Hepatic stellate cell (primary cell): ENCODE measurements at places on chromosomes 12 and 14.

- DNase-seq: no peak
Measured at GRCh38 chr12:86521870-86522269, 265.7 kb upstream of the MGAT4C start.

DNA sequence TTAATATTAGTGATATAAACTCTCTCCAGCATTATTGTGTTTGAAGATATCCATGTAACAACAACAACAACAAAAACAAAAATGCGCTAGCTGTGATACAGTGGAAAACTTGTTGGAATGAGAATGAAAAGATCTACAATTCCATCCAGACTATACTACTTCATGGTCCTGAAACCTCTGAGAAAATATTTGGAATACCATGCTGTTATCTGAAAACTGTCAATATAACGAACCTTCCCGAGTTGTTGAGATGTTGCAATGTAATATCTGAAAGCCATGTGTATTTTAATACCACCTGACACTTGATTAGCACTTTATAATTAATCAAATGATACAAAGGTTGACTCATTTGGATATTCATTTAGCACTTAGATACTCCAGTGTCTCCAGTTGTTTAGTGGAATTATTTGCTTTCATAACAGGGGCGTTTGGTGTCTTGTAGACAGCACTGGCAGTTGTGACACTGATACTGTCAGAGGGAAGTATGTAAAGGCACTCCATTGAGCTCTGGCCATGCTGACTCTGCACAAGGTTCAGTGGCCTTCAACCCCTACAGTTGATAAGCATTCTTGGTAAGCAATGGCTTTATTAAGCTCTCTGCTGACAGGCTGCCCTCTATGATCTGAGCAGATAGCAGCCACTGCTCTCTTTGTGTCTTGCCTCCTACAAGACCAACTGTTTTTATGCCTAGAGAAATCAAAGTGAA is 447.1 kb upstream of the SEL1L start:
- no peak for DNase-seq

DNA sequence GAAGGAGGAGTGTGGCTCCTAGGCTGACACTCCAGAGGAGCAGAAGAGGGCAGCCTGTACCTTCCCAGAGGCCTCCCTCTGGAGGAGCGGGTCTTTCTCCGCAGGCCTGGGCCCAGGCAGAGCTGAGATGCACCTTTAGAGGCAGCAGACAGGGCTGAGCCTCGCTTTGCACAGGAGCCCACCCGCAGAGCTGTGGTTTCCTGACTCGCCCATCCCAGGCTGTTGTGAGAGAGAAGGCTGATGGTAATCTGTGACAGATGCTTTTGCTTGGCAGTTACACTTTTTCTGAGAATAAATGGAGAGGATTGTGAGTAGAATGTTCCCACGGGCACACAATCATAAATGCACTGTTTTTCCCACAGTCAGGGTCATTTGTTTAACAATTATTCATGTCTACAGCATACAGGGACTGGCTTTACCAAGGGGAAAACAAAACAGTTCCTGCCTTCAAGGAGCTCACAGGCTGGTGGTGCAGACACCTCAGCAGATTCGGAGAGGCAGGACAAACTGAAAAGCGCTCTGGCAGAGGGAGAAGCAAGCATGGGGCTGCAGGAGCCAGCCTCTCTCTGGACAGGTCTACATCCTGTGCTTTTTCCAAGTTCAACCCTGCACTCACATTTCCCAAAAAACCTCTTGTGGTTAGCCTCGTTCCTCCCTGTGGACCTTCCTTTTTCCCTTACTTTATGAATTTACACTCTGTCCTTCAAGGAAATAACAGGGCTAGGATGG is 13.9 kb downstream of the EVL start:
- DNase-seq: no peak

- no peak for DNase-seq
Measured at GRCh38 chr12:26534071-26534470, 298.9 kb downstream of the ITPR2 start.

DNA sequence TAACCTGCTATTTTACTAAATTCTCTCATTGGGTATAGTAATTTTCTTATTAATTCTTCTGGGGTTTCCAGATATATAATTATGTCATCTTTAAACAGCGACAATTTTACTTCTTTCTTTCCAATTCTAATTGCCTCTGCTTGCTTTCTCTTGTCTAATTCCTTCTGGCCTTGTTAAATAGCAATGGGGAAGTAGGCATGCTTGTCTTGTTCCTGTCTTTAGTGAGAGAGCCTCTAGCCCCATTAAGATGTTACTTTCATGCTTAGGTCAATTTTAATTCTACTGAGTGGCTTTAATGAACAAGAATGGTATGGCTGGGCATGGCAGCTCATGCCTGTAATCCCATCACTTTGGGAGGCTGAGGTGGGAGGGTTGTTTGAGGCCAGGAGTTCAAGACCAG is 31.7 kb downstream of the LRTM2 start:
- no peak for DNase-seq

DNA sequence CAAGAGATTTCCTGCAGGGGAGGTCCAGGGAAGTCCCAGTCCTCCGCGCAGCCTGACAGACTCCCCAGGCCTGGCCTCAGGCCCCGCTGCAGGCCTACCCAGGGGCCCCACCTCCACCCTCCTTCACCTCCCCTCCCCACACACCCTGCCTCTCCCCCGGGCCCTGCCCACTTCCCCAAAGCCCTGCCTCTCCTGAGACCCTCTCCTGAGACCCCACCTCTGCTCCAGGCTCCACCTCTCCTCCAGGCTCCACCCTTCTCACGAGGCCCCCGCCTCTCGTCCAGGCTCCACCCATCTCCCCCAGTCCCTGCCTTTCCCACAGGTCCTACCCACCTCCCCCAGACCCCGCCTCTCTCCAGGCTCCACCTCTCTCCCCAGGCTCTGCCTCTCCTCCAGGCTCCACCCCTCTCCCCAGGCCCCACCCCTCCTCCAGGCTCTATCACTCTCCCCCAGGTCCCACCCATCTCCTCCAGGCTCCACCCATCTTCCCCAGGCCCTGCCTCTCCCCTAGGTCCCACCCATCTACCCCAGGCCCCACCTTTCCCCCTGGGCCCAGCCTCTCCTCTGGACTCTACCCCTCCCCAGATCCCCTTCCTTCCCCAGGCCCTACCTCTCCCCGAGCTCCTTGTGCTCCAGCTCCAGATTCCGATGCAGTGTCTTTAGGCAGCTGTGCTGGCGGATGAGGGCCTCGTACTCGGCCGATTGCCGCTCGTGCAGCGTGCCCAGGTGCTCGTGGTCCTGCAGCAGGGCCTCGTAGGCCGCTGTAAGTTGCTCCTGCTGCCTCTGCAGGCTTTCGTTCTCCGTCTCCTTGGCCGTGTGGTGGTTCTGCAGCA is 58.8 kb upstream of the GPR68 start:
- no peak for DNase-seq

GRCh38 chr12:132729541-132730320 is 19.1 kb downstream of the PGAM5 start:
- peak; percentile 41 for DNase-seq

- DNase-seq: no peak
Measured at GRCh38 chr12:87120440-87120839, 864.2 kb upstream of the MGAT4C start.

GRCh38 chr12:105279460-105280056 is 43.6 kb upstream of the APPL2 start:
- DNase-seq: no peak

- DNase-seq: no peak
Measured at GRCh38 chr14:92404938-92405337, 82.0 kb downstream of the SLC24A4 start.

- DNase-seq: no peak
Measured at GRCh38 chr14:79831195-79831892, 380.0 kb downstream of the DIO2 start.

DNA sequence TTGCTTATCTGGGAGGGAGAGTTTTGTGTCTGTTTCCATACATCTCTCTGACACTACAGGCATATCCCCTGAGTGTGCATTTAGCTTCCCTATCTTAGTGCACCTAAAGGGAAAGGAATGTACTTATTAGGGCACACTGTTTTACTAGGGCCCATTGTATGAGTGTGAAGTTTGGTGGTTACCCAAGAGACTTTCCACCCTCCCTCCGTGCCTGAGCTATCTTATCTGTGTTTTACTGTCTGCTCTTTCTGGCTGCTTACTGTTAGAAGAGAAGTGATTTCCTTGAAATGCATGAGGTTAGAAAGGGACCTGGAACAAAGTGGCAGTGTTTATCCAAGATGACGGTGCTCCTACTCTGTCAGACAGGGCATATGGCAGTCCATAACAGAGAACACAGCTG is 8.5 kb upstream of the SVOP start:
- no peak for DNase-seq

DNA sequence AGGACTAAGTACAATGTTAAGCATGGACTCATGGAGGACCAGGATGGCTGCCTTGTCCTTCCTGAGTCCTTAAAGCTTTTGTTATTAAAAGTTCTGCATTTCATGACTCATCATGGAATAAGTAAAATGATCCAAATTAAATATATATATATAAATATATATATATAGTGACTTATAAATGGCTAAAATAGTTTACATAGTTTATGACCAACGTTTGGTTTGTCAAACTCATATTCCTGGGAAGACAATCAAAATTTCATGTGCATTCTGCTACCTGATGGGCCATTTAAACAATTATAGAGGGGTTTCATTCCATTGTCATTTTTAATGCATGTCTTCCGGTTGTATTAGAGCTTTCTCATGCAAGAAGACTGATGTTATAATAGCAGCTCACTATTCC is 1190.7 kb downstream of the FSCB start:
- no peak for DNase-seq

DNA sequence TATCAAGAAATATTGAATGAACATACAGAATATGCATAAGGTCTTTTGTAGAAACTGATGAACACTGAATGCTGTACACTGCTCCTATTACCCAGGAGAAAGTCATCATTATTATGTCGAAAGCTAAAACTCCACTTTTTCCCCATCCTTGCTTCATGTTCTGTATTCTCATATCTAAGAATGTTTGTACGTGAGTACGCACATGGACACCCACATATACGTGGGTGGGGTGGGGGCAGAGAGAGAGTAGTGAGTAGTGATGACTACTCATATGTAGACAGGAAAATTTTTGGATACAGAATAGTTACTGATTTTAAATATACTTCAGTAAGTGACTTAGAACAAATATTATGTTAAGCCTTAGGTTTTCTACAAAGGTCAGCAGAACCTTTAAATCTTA is 75.1 kb downstream of the FERMT2 start:
- DNase-seq: no peak

DNA sequence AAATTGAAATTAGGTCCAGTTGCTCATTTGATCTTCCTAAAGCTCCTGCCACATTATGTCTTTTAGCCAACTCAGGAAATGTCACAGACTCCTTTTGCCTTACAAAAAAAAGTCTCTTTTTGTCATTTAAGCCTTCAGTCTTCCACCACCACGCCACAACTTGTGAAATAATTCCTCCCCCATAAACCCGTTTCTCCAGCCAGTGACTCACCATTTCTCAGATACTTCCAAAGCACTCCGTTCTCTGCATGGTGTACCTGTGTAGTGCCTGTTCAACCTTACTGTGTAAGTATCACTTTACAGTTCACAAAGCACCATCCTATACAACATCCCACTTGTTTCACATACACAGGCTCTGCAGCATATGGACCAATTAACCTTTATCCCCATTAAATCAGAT is 139.5 kb upstream of the AEBP2 start:
- DNase-seq: no peak

GRCh38 chr12:11681207-11681606 is 31.7 kb downstream of the ETV6 start:
- DNase-seq: no peak

GRCh38 chr12:76220980-76221379 is 127.2 kb downstream of the BBS10 start:
- no peak for DNase-seq

DNA sequence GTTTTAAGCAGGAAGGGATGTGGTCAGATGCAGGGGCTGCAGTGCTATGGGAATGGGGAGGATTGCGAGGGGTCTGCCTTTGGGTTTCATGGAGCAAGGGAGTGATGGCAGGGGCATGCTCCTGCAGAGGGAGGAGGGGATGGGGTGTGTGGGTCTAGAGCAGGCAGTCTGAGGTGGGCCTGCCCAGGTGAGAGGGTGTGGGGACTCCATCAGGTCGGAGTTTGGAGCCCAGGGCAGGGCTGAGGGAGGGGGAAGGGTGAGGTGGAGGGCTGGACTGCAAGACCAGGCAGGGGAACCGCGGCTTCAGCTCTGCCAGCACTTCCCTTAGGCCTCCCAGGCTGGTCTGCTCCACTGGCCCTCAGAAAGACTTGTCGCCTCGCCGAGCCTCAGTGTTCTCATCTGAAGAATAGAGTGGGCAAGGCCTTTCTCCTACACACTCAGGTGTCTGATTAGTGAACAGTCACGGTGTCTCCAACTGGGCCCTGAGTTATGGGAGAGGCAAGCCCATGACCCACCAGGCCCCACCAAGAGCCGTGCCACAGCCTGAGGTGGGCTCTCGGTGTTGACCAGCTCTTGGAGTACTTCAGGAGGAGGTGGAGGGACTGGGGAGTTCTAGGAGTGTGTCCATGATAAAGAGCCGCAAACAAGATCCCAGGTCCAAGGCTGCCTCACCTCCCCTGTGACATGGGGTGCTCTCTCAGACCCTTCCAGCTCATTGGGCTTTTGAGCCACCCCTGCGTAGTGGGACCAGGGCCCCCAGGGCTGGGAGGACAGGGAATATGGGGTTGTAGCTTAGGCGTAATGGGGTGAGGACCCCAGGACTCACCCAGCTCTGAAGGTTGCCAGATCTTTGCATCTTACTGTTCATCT is 20.1 kb upstream of the KRT80 start:
- DNase-seq: no peak

- no peak for DNase-seq
Measured at GRCh38 chr14:83638748-83639504, 1891.0 kb upstream of the FLRT2 start.

DNA sequence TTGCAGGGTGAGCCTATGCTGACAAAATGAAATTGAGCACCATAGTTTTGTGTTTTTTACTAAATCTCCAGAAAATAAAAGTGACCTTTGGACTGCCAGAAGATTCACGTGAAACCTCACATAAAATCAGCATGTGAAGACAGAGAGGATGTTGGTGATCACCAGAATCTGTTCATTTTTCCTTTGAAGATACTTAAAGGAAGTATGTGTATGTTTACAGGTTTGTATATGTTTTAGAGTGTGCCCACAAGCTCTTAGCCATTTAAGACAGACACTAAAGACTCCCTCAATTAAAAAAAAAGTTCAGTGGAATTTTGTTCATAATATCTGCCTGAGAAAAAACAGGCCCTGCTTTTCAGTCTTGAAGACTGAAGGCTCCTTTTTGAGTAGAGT is 25.9 kb downstream of the DDX47 start:
- no peak for DNase-seq

- no peak for DNase-seq
Measured at GRCh38 chr12:62481843-62482540, 15.4 kb downstream of the MON2 start.

DNA sequence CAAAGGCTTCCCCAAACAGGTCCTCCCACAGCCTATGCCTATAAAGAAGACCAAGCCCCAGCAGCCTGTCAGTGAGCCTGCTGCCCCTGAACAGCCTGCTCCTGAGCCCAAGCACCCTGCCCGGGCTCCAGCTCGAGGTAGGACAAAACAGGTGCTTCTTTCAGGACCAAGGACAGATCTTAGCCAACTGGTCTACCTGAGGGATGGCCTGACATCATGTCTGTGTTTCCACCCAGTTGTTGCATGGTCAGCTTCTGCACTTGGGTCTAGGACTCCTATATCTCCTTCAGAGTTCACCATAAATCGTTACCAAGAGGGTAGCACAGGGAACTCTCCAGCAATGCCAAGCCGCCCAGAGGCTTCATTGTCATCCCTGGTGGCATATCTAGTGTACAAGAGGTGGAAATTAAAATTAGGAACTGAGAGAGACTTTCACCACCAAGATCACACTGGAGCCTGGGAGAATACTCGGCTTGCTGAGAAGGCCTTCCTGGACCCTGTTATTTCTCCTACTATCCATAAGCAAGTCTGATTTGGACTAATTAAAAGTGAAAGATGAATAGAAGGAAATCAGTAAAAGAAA is 38.2 kb upstream of the OAS1 start:
- no peak for DNase-seq
